Bone marrow (tissue), 2 donors: ENCODE measurements at places on chromosomes 5 and 9.

DNA sequence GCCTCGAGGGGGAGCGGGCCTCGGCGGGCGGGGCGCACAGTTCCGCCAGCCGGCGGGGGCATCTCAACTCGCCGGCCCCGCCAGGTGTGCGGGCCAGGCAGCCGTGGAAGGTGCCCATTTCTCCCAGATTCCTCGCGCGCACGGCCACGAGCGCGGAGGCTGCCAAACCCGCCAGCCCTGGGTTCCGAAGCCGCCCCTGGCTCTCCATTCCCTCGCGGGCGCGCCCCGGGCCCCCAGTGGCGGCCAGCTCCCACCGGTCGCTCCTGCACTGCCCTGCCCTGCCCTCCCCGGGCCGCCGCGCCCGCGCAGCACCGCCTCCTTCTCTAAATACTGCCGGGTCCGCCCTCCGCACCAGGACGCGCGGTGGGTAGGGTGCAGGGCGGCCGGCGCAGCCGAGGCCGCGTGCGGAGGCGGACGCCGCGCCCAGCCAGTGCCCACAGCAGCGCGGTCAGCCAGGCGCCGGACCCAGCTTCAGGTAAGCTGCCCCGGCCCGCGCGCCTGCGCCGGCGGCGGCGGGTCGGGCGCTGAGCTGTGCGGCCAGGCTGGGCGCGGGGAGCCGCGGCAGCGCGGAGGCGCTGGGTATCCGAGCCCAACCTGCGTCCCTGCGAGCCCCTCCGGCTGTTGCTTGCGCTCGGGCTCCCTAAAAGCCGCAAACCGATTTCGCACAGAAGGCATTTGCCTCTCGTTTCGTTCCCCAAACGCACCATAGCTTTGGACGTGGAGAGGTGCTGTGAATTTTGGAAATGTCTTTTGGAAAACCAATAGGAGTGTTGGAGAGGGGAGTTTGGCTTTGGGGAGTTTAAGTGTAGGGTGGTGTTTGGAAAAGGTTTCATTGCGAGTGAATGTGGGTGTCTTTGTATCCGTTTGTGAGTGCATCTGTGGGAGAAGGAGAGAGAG, at the start of gene TMEM171:
Gene TMEM171, plus strand, starts transcription at position 354 of the 897 bp plus-strand sequence. CDS start 2,799 bp downstream, outside the sequence.
- no peak for DNase-seq

- DNase-seq, result no peak
Observed at GRCh38 chr5:119131530-119132304, 60.8 kb downstream of the DMXL1 start.

DNA sequence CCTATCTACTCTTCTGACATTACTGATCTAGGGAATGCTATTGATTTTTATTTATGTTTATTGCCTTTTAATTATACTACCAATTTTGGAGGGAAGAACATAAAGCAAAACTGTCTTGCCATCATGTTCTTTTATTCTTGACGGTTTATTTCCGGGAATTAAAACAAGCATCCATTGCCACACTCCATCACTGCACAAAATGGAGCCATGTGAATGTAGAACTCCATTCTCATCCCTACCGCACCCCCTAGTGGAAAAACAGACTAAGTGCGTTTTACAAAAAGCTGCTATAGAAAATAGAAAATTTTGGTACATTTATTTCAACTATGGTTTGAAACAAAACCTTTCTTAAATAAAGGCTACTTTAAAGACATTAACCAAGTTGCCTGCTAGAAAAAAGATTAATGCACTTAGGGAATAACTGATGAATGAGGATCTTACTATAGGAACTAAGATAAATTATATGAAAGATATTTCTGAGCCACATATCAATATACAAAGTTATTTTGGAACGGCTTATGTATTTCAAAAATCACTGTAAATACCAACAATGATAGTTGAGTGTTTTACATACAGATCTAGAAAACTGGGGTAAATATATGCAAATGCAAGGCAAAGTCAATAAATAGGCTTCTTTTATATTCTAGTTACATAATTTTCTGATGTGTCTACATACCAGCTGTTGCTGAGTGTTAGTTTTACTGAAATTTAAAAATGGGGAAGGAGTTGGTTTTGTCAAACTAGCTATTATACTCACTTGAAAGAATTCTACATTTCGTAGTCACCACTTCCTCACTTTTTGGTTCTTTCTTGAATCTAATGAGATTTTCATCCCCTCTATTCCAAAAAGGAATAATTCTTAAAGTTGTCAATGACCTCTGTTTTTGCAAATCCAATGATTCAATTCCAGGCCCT, 26.5 kb downstream of the OXCT1 start:
- DNase-seq, result peak; percentile 7

DNA sequence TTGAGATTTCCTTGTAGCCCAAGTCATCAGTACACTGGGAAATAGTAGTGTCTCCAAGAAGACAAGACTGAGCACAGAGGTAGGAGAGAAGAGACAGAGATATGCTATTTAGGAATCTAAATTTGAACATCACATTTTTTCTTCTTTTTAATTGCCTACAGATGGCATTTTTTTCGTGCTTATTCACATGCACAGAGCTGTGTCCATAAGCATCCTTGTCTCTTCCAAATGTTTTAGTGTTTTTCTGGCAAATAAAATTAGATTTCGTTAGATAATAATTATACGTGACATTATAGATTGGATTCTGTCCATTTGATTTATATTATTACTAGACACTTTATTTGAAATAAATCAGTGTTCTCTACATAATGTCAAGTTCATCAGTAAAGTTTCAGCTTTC, 80.9 kb downstream of the PRR16 start:
- no peak for DNase-seq

- no peak for DNase-seq
Observed at GRCh38 chr5:68587171-68587570, 371.6 kb downstream of the PIK3R1 start.

DNA sequence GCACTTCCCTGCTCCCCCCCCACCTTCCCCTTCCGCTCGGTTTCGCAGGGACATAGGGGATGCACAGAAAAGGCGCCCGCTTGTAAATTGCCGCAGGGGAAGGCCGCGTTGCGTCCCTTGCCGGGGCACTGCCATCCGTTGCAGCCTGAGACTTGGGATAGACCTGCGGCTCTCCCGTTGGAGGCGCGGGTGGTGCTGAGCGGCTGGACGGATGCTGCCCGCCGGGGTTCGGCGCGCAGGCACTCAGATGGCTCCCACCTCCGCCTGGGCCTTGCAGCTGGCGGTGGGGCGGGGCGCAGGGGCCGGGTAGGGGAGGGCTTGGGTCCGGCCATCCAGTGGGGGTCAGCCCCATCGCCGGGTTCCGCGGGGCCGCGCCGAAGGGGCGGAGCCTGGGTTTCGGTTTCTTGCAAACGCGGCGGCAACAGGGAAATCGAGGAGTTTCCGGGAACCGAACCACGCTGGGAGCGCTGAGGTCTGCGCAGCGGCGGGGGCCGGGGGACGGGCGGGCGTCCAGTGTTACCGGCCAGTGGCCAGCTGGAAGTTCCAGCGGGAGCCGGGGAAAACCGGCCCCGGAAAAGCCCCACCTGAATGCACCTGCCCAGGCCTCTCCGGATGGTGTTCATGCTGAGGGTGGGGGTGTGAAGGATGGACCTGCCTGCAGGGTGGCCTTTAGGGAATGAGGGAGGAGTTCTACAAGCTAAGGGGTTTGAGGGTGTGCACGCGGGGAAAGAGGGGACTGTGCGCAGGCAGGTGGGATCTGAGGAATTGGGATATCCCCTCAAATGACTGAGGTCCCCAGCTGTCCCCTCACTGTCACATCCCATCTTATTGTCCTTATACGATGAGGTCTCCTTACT, 6.3 kb upstream of the IRF1 start:
- no peak for DNase-seq

- DNase-seq, result no peak
Observed at GRCh38 chr9:83166372-83166771, 103.4 kb upstream of the RASEF start.

DNA sequence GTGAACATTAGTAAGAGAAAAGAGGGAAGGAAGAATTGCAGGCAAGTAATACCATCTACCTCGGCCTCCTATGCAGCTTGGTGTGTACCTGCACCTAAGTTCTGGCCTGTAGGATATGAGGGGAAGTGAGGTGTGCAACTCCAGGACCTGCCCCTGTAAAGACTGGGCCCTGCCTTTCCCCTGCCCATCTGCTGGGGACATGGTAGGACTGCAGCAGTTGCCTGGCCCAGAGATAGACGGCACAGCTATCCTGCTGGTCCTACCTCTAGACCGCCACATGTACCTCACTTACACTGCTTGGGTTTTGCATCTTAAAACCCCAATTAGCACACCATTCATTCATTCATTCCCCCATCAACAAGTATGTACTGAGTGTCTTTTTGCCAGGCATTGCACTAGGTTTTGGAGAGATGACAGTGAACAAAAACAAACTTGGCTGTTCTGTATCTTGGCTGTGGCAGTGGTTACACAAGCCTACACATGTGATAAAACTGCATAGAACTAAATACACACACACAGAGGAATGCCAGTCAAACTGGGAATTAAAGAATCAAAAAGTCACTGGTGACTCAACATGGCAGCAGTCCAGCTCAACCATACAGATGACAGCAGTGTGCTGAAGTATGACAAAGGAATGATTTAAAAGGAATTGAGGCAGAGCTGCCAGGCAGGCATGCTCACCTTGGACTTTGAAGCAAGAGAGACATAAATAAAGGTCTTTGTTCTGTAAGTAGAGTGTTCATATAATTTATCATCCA, 23.3 kb upstream of the MGAT1 start:
- DNase-seq, result no peak

DNA sequence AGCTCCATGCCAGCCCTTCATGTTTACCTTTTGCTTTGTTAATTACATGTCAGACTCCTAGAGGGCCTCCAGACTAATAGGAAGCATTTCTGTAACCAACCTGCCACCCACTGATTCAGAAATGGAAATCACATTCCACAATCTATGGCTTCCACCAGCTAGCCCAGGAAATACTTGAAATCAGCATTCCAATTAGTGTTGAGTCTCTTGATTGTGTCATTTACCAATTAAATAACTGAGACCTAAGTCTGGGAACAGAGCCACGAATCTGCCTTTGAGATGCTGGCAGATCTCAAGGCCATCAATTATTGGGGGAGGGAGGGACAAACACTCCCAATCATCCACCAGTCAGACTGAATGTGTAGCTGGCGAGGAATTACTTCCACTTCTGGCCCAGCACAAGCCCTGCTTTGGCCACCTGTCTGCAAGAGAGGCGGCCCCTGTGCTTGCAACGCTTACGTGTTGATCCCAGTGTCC, 27.4 kb upstream of the SAP30L start:
- DNase-seq, result no peak

DNA sequence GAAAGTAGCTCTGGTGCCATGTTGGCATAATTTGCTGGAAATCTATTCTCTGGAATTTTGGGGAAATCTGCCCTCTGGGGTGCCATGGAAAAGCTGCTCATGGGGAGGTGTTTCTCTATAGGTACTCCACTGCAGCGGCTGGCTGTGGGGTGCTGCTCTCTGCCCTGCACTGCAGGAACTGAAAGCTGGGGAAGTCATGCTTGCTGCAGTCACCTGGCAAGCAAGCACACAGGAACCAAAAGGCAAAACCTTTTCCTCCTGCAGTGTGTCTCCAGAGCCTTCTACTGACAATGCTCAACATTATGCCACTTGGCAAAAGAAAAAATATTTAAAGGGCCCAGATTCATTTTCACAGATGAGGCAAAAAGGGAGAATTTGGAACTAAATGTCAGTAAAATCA, 25.8 kb upstream of the CARNMT1 start:
- DNase-seq, result no peak

DNA sequence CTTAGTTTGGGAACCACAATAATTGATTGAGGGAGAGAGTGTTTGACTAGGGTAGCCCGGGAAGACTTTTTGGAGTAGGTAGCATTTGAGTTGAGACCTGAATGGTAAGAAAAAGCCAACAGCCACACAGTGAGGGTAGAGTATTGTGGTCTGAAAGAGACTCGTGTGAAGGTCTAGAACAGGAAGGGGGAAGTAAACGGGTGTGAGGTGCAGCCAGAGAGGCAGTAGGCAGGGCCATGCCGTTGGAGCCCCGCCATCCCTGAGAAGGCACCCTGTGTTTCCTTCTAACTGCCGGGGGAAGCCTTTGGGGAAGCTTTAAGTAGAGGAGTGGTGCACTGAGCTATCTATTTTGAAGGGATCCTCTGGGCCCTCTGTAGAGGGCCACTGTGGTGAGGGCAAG, 3.5 kb upstream of the F2RL2 start:
- DNase-seq, result no peak

DNA sequence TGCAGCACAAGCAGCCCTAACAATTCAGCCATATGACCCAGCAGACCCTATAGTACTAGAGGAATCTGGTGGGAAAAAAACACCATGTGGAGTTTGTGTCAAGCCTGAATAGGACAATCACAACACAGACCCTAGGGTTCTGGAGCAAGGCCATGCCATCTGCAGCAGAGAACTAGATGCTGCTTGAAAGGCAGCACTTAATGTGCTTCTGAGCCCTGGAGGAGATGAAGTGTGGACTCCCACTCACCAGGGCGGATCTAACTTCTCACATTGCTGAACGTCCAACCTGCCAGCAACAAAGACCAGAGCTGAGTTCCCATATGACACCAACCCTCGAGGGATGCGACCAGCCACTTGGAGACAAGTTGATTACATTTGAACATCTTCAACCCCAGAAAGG, 43.2 kb downstream of the GABBR2 start:
- DNase-seq, result no peak

DNA sequence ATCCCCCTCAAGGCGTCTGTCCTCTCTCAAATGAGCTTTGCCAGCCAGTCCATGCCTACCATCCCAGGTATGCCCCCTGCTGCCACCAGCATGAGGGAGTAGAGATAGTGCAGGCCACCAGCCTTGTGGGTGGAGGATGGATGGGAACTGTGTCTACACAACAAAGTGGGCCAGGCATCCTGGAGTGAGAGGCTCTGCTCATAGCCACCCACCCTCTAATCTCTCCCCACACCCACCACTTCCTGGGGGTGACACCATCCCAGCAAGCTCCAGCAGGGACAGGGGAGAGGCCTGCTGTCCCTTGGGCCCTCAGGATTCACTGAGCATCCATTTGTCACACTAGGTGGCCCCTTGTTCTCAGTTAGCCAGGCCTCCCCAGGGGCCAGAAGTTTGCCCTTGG, 25.5 kb upstream of the FOXI1 start:
- DNase-seq, result no peak

DNA sequence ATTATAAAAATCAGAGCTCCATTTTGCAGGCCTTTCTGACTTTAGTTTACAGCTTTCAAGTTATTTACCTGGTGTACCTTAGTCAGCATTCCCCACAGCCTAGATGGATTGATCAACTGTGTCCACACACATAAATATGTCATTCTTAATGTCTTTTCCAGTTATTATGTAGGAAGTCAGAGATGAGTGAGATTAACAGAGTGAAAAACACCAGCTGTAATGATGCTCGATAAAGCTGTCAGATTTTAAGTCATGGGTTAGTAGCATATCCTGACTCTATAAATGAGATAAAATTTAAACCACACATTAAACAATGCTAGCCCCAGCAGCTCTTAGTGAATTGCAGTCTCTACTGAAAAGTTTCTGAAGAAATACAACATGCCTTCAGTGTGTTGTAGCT, 48.9 kb downstream of the NUDT12 start:
- DNase-seq, result no peak
